ENCODE measurements at places on chromosomes 2 and 18.
A peak's percentile ranks its signal among the peaks of the same experiment; 100 is the strongest.

- no peak for DNase-seq
These were observed 14.7 kb upstream of the ITGB6 start for GRCh38 chr2:160214461-160215445.

DNA sequence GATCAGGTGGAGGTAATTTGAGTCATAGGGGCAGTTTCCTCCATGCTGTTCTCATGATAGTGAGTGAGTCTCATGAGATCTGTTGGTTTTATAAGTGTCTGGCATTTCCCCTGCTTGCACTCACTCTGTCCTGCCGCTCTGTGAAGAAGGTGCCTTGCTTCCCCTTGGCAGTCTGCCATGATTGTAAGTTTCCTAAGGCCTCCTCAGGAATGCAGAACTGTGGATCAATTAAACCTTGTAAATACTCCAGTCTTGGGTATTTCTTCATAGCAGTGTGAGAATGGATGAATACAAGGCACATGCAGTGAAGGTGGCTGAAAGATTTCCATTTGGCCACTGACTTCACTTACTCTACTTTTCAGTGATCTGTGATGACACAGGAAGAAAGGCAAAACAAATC, 133.7 kb downstream of the SH3BP4 start:
- DNase-seq: no peak

- DNase-seq: no peak
These were observed 309.3 kb upstream of the LRRTM4 start for GRCh38 chr2:77831471-77831870.

DNA sequence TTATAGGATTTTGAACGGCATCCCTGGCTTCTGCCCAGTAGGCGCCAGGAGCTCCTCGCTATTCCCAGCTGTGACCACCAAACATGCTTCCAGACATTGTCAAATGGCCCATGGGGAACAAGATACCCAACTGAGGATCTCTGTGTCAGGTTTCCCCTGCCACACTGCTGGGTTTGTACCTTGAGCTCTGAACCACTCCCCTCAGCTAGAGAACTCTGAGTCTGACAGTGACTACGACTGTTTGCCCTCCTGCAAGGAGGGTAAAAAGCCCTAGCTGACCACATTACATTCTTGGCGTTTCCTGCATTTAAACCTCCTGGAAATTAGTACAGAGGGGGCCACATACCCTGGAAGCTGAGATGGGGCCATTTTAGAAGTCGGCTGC, 12.4 kb downstream of the LRRFIP1 start:
- no peak for DNase-seq

GRCh38 chr2:145975406-145975805, 1455.5 kb upstream of the ZEB2 start:
- DNase-seq: no peak

DNA sequence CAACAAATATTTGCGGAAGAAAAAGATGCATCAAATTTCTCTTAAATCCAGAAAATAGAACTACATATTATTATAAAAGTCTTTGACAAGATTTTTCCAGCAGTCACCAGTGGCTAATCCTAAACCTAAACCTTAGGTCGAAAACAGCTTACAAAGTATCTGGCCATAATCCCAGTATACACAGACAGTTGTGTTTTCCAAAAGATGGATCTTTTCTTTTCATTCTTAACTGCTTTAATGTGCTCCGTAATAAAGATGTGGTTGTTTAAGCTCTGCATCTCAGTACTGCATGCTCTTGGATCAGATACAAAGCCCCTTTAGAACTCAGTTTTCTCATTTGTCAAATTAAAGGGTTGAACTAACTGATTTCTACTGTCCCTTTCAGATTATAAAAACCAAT, 247.8 kb downstream of the TXNL1 start:
- no peak for DNase-seq

- DNase-seq: no peak
These were observed 2.4 kb upstream of the GMPPA start for GRCh38 chr2:219496247-219496824.

DNA sequence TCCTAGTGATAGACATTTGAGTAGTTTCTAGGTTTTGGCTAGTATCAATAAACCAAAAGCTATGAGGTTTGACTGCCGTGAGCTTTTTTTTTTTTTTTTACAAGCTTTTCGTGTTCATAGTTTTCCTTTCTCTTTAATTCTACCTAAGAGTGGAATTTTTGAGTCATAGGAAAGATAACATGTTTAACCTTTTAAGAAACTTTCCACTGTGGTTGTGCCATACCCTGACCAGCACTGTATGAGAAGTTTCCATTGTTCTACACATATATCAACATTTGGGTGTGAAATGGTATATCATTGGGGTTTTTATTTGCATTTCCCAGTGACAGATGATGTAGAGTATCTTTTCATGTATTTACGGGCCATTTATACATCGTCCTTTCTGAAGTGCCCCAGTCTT, 31.7 kb downstream of the UBE2F start:
- no peak for DNase-seq

DNA sequence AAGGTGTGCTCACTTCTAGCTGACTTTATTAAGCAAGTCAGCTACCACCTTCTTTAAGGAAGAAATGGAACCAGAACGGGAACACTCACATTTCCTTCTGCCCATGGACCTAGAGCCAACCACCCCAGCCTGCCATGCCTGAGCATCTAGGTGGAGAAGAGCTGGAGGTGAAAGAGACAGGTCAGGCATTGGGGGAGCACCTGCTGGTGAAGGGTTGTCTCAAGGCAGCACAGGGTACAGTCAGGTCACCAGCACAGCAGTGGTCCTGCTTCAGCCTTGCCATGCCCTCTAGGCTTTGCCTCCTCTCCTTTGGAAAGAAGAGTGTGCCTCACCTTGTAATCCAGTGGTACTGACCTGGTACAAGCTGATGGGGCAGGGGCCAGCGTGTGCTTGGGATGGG, 107.9 kb downstream of the KCNF1 start:
- DNase-seq: no peak

GRCh38 chr2:28652217-28652616, 99.4 kb upstream of the PPP1CB start:
- DNase-seq: no peak

GRCh38 chr2:58543442-58543841, 302.3 kb upstream of the FANCL start:
- no peak for DNase-seq

DNA sequence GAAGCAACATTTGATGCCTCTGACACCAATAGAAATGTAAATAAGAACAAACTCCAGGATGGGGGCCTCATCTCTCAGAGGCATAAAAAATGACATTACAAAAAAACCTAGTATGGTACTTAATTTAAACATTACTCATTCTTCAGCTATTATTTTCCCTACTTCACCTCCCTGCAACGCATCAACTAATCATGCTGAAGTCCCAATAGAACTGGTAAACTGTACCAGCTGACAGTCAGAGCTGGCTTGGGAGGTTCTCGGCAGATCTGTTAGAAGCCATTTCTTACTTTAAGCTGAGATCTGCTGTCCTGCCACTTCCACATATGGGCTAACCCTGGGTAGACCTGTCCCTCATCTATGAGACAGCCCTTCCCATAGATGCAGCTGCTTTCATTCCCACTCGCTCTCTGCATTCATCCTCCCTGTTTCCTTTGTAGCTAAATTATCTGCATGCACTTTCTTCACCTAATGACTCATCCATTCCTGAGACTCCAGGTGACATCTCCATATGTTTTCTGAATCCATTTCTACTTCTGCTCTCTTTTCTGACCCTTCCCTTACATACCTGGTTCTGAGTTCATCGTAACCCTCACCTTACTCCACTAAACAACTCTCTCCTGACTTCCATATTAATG, 108.1 kb downstream of the AOX1 start:
- DNase-seq: no peak

GRCh38 chr18:73691624-73692023, 456.0 kb downstream of the FBXO15 start:
- no peak for DNase-seq

GRCh38 chr2:20541651-20542050, 94.8 kb downstream of the RHOB start:
- DNase-seq: no peak

GRCh38 chr2:14991723-14992122, 359.2 kb downstream of the LRATD1 start:
- DNase-seq: no peak

GRCh38 chr2:181461056-181461997, 4.1 kb downstream of the ITGA4 start:
- DNase-seq: peak; percentile 87

DNA sequence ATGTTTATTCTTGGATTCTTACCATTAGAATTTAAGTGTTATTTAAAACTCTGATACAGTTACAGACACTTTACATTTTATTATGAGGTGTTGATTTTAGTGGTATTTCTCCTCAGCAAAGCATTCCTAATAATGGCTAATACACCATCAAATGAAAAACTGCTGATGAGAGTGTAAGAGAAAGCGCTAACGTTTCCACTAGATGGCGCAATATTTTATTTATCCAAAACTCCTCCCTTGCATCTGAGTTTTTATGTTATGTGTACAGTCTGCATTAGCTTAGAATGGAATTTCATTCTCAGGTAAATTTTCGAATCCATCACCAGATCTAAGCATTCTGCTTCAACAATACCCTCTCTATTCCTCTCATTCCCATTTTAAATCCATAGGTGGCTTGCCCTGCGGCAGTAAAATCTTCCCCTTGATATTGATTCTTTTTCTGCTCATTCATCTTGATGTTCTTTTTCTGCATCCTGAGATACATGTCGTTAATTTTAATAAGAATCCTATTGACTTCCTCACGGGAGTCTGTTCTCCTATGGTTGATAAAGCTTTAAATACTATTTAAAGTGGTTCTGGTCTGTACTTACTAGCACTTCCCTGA, 53.9 kb downstream of the PRKRA start:
- peak; percentile 59 for DNase-seq

DNA sequence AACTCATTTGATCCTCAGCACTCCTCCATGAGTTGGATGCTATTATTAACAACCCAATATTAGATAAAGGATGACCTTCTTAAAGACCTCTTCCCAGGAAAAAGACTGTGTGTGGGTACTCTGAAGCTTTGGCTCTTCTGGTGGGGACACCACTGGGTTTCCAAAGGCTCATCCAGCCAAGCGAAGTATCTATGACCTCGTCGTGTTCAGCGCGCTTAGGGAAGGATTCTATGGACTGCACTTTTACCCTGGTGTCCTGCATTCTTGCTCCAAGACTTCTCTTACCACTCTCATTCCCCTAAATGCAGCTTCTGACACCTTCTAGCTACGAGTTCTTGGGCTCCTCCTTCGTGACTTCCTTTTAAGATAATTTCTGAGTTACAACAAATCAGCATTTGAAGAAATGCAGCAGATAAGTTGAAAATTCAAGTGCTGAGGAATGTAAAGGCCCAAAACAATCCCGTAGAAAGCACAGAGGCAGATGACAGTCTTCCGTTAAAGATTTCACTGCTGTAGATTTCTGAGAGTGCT, 673 bp upstream of the HNMT start:
- no peak for DNase-seq

DNA sequence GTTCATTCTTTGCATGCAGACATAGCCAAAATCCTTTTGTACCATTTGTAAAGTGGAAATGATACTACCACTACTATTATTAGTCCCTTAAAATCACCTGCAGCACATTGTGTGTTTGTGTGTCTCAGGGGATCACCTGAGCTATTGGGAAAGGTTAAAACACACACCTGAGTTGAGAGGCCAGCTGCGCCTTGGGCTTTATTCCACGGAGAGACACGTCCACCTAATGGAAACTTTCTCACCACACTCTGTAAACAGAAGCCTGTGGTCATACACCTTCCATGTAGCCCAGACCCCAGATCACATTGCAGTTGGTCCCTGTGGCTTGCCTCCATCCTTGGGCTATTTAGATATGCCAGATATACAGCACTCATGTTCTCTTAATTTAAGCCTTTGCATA, 81.8 kb upstream of the SH3BP4 start:
- no peak for DNase-seq

- peak; percentile 91 for DNase-seq
These were observed 4.7 kb downstream of the SERTAD2 start for GRCh38 chr2:64649013-64649484.

DNA sequence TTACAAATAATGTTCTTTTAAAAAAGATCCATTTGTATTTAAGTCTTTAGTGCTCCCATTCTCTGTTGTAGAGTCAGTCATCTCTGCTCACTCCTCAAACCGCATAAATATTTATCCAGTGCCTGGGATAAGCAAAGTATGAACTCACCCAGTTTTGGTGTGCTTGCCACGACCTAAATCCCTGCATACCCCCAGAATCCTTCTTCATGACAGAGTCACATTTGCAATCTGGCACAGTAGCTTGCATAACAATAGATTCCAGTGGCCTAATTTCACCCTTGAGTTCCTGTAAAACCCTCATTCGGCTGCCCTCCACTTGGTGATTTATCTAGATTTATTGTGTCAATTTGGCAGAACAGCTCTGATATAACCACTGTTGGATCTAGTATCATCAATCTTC, 92.9 kb downstream of the DTNA start:
- no peak for DNase-seq

- no peak for DNase-seq
These were observed at the start of gene RESP18 for GRCh38 chr2:219332542-219332941. TSS of gene RESP18 (minus strand) at chr2:219332744.

DNA sequence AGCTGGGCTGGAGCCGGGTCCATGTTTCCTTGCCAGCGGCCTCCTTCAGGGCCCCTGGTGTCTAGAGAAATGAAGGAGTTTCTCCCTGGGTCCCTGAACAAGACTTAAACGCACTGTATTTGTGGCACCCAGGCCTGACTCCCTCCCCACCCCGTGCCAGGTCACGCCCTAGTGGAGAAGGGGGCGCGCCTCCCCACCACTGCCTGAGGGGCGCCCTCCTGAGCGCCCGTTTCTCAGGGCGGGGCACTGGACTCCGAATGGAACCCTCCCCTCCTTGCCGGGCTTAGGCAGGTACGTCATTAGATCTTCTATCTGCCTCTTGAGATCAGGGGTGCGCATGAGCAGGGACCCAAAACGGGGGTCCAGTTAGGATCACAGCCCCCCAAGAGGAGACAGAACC, 16.3 kb downstream of the ODC1 start:
- no peak for DNase-seq

GRCh38 chr2:10267551-10268465, 34.9 kb upstream of the HPCAL1 start:
- no peak for DNase-seq

GRCh38 chr2:190791976-190792575, 88.5 kb upstream of the GLS start:
- no peak for DNase-seq

DNA sequence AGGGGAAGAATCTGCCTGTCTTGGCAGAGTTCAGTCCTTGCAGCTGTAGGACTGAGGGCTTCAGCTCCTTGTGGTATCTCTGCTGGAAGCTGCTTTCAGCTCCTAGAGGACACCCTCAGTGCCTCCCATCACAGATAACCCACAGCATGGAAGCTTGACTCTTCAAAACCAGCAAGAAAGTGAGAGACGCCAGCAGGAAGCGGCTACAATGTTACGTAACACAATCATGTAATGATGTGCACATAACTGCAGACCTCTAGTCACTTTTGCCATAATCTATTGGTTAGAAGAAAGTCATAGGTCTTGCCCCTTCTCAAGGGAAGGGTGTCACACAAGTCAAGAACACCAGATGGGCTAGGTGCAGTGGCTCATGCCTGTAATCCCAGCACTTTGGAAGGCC, 69.1 kb upstream of the AFF3 start:
- no peak for DNase-seq

Measured in hematopoietic multipotent progenitor cell treated with erythropoietin and hydrocortisone succinate and interleukin-3 and kit ligand, for 15 days (in vitro differentiated cells).